ENCODE measurements at places on chromosomes 2 and 18.

- no peak for DNase-seq
These were observed 173.6 kb upstream of the SPOPL start for GRCh38 chr2:138327967-138328366.

DNA sequence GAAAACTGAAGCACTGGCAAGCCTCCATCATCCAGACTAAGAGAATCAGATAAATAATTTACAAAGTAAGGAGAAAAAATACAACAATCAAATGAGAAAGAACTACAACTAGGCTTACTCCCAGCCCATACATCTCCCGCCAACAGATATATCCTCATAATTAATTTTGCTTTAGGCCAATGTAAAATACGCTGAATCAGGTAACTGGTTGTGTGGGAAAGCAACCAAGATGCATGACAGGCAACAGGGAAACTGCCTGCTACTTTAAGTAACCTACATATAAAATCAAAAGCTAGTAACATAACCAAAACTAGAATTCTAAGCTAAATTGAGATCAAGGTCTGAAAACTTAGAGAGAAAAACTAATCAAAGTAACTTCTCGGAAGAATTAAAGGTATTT is 21.5 kb downstream of the PRPF40A start:
- no peak for DNase-seq

GRCh38 chr18:3115447-3116030 is 102.6 kb upstream of the LPIN2 start:
- DNase-seq = no peak

- DNase-seq = no peak
These were observed 595 bp upstream of the HDHD2 start for GRCh38 chr18:47150824-47151366.

DNA sequence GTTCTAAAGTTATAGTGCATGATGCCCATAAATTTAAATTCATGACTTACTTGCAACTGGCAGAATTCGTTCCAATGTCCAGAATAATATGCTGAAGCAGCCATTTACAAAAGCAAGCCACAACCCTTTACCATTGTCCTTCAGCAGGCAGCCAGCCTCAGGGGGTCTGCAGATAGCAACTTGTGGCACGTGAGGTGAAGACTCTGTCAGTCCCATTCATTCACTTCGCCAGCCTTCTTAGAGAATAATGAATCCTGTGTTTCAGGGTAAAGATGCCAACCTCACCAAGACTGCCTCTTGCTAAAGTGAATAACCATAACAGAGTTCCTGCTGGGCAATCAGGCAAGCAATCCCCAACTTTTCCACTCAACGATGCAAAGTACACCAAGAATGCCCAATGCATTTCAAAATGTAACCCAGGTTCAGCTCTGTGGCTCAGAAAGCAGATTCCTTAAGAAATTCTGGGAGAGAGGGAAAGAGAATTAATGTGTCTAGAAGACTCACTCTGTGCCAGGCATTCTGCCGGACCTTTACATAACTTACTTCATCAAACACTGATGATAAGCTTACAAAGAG is 315.4 kb downstream of the NCKAP5 start:
- no peak for DNase-seq

GRCh38 chr18:13271302-13271911 is 52.8 kb downstream of the LDLRAD4 start:
- DNase-seq = no peak

DNA sequence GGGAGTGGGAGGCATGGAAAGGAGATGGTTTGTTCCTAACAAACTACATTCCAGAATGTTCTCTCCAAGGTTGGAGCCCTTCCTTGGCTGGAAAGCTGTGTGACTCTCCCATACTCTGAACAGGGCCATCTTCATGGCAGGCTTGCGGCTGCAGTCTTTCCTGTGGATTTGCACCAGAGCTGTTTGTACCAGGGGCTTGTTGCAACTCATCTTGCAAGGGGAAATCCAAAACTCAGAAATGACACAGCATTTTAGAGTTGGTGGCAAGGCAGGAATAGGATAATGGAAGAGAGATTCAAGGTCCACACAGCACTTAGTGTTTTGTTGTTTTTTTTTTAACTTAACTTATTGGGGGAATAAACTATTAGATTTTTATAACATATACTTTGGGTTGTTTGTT is 73.7 kb upstream of the ZNF516 start:
- DNase-seq = no peak

DNA sequence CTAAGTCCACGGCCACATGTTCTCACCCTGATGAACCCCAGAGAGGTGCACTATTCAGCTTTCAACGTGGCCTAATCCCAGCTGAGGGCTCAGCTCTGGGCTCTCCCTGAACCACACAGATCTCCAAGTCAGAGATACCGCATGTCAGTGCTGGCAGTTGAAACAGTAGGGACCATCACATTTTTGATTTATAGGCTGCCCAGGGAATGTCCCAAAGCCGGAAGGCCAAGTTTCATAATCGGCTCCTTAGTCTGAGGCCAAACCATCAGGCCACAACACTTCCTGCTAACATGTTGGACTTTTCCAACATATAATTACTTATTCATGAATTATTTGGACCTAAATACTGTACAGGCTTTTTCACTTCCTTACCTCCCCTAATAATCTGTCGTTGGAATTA is 91.9 kb upstream of the KLHL29 start:
- DNase-seq = no peak

GRCh38 chr18:65592435-65592834 is 158.4 kb upstream of the CDH7 start:
- no peak for DNase-seq

DNA sequence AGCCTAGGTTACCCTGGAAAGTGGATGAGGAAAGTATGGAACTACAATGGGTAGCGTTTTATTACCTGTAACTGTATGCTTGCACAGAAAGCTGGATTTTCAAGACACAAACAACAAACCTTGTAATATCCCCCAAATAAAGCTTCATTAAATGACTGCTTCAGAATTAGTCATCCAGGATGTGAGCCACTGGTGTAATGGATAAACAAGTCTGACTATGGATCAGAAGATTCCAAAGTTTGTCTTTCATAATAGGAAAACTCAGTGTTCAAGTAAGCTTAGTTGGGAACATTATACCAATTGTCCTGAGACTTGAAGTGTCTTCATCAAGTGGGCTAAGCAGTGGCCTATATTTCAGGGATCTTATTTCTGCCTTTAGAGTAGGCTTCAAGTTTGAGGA is 518.8 kb downstream of the LRP1B start:
- DNase-seq = no peak

- DNase-seq = no peak
These were observed 171.9 kb downstream of the FHOD3 start for GRCh38 chr18:36469461-36469860.

- no peak for DNase-seq
These were observed 18.9 kb upstream of the KCNF1 start for GRCh38 chr2:10892796-10893350.

GRCh38 chr2:98334439-98335078 is 11.7 kb upstream of the CNGA3 start:
- DNase-seq = no peak

- DNase-seq = no peak
These were observed 278.2 kb upstream of the COL3A1 start for GRCh38 chr2:188695953-188696352.

GRCh38 chr2:155825876-155826275 is 506.6 kb downstream of the NR4A2 start:
- no peak for DNase-seq

GRCh38 chr2:100222844-100223243 is 80.5 kb upstream of the AFF3 start:
- no peak for DNase-seq

GRCh38 chr2:175743011-175743410 is 259.1 kb downstream of the LNPK start:
- no peak for DNase-seq

- DNase-seq = no peak
These were observed 7.0 kb downstream of the ERLEC1 start for GRCh38 chr2:53793821-53794220.

- no peak for DNase-seq
These were observed 22.1 kb downstream of the STPG4 start for GRCh38 chr2:47133046-47133445.

GRCh38 chr2:11144077-11144737 is 11.1 kb upstream of the SLC66A3 start:
- no peak for DNase-seq

GRCh38 chr2:46643493-46643892 is 164.1 kb downstream of the TMEM247 start:
- no peak for DNase-seq

GRCh38 chr2:222381566-222381965 is 42.8 kb upstream of the SGPP2 start:
- DNase-seq = no peak

GRCh38 chr18:79797518-79798345 is at the start of gene KCNG2:
Gene KCNG2, plus strand, starts transcription at chr18:79797938. Its CDS starts 65,730 bp downstream, at chr18:79863668.
- DNase-seq = no peak

DNA sequence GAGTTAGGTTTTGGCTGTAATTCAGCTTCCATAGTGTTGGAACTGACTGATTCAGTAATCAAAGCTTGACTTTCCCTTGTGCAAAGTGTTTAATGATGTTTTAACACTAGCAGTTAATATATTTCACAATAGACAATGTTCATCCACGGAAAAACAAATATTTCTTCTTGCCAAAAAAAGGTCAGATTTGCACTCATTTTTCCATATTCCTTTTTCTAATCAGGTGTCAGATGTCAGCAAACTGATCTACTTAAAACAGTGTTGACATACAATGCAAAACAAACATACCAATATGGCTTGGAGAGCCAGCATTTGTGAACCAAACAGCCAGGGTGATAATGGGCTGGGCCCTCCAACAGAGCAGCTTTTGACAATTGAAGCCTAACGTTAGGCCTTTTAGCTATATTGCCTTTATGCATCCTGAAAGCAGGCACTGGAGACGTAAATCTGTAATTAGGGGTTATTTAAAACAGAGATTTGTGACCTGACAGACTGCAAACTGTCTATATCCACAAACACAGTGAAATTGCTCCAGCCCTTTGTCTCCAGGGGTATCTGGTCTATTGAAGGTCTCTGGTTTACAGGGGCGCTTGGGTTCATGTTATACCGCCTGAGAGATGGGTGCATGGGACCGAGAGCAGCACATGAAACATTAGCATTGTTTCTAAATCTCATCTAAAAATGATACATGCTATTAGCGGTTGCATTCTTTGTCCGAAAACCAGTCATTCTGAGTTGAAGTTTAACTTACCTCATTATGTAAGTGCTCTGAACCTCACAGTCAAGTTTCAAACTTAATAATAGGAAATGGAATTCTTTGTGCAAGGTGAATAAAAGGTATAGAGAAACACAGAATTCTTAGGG is 7.1 kb upstream of the CDCA7 start:
- no peak for DNase-seq

GRCh38 chr2:128778843-128779242 is 460.2 kb upstream of the HS6ST1 start:
- DNase-seq = no peak
